Stimulated activated CD4-positive, alpha-beta T cell treated with anti-CD3 and anti-CD28 coated beads, Interleukin-1b, Interleukin-23, amount 100 ng/mL, for 24 hours (primary cell): ENCODE measurements at places on chromosomes 12 and 14.

DNA sequence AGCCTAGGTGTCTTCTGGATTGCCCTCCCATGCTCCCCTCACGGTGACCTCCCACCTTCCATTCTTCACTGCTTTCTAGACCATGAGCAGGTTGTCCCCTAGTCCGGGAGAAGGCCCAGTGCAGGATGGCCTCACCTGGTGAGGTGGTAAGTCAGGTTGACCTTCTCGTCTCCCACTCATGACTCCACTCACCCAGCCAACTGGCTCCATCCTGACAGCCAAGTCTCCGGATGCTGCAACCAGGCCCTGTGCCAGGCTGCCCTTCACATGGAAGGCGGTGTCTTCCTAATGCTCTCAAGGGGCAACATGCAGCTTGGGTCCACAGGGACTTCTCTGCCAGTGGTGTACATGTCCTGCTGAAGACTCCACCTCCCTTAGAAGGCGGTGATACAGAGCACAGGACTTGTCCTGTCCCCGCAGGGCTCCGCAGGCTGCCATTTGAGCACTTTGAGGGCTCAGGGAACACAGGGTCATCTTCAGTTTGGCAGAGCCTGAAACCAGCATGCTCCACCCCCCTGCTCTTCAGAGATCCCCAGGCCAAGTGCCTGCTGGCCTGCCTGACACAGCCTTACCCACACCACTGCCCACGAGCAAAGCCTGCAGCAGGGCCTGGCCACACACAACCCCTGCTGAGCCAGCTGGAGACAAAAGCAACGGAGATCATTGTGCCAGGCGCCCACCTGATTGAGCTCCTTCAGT is 25.4 kb downstream of the BATF start:
- DNase-seq: no peak

GRCh38 chr14:57735276-57735675 is 130.6 kb downstream of the SLC35F4 start:
- no peak for DNase-seq

DNA sequence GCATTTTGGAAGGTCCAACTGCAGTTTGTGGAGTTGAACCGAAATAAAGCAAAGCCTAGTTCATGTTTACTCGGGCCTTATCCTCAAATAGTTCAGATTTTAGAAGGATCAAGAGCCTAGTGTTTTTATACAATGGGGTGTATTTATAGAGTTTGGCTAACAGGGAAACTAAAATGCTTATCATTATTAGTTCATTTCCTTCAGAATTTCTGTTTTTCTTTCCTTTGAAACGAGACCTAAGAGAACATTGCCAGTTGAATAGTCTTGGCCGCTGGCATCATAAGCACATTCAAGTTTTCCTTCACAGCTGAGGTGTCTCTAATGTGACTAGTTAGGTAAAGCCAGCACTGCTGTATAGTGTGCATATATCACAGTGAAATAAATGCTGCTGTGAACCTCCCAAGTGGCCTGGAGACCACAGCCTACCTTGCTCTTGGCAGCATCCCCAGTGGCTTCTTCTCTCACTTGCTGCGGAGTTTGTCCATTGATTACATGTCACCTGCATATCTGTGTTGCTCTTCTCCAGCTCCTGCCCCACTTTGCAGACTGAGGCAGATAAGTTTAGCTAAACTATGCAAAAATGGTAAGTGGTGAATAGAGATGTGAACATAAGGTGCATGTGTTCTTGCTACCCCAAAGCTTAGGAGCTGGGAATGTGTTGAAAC is 88.8 kb downstream of the ANO6 start:
- no peak for DNase-seq

DNA sequence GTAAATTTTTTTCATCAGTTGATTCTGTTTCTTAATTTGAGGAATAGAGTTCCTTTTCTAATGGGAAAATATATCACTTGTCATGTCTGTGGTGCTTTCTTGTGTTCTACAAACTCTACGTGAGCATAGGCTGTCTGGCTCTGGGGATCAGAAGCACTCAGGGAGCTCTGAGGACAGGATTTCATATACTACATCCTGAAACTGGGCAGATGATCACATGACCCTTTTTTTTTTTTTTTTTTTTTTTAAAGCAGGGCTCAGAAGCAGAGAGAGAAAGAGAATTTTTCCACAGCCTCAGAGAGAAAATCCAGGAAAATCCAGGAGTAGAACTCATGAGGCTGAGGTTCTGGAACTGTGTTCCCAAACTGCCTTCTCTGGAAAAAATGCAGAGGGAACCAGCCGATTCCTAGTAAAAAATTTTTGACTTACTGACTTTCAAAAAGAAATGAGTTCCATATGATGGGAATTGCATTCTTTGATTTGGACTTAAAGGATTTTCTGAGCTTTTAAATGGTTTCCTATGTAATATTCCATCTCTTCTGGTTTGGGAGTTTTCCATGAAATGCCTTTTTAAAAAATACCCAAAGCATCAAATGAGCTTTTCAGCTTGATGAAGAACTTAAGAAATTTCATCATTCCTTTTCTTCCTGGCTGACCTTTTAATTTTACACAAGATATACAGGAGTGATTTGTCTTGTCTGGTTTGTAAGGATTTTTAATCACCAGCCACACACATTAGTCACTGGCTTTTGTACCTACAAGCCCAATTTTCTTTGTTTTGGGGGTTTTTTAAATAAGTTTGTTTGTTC is 183.1 kb upstream of the HIF1A start:
- DNase-seq: no peak

DNA sequence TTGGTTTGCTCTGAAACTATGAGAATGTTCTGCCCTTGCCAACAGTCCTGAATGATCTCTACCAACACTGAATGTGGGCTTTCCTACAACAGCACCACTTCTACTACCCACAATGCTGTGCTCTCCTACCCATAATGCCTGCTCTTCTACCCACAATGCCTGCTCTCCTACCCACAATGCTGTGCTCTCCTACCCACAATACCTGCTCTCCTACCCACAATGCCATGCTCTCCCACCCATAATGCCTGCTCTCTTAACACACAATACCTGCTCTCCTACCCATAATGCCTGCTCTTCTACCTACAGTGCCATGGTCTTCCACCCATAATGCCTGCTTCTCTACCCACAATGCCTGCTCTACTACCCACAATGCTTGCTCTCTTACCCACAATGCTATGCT is 92.3 kb downstream of the KCNK13 start:
- no peak for DNase-seq

GRCh38 chr12:7853557-7853956 is 19.2 kb downstream of the SLC2A14 start:
- no peak for DNase-seq

GRCh38 chr12:91139286-91139685 is 28.0 kb upstream of the LUM start:
- no peak for DNase-seq

DNA sequence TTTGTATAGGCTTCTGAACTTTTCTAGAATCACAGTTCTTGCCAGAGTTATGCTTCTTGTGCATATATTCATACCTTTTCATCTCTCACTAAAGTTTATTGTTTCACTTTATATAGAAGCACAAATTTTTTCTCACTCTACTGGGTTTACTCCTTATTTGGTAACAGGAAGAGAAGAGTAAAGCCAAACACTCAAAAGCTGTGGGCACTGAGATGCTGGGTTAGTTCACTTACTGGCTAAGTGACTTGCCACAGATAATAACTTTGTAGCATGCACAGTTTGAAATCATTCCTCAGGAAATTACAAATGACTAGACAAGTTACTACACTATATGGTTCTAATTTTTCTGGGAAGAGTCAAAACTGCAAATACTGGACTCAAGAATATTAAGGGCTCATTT is 7.8 kb downstream of the HIGD1C start:
- no peak for DNase-seq

- no peak for DNase-seq
Observed at GRCh38 chr14:34843011-34843554, 32.1 kb downstream of the BAZ1A start.

GRCh38 chr14:85531587-85532373 is 1.8 kb downstream of the FLRT2 start:
- DNase-seq: no peak

DNA sequence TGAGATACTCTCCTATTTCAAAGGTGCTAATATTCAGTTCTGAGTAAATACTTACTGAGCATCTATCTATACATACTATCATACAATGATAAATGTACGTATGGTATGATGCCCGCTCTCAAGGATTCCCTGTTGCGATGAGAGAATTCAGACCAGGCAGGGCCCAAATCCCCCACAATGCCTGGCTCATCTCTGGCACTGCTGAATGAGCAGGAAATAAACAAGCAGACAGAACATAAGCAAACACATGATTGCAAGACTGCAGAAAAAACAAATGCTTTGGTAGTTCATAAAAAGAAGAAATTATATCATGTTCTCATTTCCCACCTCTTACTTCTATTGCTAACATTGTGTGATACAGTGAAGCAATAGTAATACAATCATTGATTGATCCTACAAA is 77.2 kb upstream of the DUSP6 start:
- DNase-seq: no peak

GRCh38 chr12:12684375-12685106 is 11.4 kb downstream of the GPR19 start:
- no peak for DNase-seq

GRCh38 chr12:69661386-69661785 is 37.7 kb downstream of the BEST3 start:
- DNase-seq: no peak

GRCh38 chr14:101501858-101502615 is 59.3 kb upstream of the DIO3 start:
- no peak for DNase-seq

DNA sequence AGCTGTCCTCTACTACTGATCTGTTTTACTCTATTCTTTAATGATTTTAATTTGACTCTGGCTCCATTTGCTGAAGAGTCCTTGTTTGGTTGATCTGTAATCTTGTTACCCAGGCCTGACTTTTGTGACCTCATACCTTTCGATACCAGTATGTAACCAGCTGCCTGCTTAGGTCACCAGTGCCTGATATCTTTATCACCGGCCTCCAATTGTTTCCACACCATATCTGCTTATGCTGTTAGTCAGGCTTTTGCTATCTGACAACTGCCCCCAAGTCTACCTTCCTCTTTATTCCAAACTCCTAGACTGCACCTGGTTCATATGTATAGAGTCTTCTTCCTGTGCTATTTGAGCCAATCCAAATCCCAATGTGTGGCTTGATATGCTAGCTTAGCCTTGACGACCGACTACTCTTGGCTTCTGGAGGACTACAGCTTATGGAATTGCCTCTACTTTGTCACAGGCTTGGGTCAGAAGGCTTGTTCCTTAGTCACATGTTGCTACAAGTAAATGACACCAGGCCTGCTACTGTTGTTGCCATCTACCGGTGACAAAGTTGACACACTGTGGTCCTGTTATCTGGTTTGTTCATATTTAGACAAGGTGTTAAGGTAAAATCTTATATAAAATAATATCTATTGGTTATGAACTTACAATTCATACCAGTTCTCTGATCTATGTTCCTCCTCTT is 193.9 kb downstream of the TRHDE start:
- no peak for DNase-seq

DNA sequence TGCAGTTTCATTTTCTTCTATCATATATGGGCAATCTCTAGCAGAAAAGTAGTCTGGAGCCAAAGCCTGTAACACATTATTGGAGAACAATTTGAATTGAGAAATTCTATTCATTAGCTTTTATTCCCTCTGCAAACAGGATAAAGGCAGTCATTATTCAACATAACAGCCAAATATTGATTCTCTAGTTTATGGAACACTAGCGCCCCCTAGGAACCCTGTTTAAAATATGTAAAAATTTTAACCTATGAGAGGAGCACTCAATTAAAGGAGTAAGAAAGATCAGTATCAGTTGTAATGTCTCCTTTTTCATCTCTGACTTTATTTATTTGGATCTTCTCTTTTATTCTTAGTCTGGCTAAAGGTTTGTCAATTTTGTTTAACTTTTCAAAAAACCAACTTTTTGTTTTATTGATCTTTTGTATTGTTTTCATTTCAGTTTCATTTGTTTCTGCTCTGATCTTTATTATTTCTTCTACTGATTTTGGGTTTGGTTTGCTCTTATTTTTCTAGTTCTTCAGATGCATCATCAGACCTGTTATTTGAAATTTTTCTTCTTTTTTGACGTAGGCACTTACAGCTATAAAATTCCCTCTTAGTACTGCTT is 4.8 kb upstream of the LMNTD1 start:
- DNase-seq: no peak

DNA sequence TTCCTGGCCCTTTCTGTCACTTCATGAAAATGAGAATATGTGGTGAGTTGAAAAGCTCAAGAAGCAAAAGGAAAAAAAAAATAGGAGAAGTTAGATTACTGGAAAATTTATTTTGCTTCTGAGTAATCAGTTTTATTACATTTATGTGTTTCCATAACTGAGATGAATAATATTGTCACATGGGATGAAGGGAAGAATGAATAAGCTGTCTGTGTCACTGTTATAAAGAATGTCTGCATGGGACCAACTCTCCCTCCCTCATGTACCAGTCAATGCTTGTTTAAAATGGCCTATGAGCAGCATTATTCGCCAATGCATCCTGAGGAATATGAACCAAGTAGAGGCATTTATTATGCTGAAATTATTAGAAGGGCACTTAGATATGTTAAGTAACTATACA is 246.3 kb downstream of the PRKD1 start:
- no peak for DNase-seq

GRCh38 chr14:95361373-95362137 is 41.8 kb upstream of the CLMN start:
- DNase-seq: peak; percentile 28

GRCh38 chr14:36662543-36663403 is 1.1 kb downstream of the PAX9 start:
- DNase-seq: no peak

- no peak for DNase-seq
Observed at GRCh38 chr12:54504550-54504949, 7.0 kb downstream of the NCKAP1L start.

- DNase-seq: no peak
Observed at GRCh38 chr12:65266408-65266807, 12.1 kb upstream of the MSRB3 start.

DNA sequence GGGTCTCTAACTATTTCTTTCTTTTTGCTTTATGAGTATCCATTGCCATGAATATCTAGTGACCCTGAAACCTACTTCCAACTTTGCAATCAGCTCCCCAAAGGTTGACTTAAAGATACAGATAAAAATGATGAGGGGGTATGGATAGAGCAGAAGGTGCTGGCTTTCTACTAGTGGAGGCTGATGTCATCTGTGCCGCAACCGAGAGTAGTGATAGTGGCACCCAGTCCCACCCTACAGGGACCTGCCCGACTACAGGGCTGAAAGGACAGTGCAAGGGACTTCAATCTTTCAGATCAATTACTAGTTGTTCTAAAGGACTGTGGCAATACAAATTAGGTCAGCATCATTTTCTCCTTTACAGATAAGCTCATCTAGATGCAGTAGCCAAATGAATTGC is 806.0 kb downstream of the VRK1 start:
- DNase-seq: no peak

- no peak for DNase-seq
Observed at GRCh38 chr12:39867631-39868327, 238.1 kb downstream of the SLC2A13 start.

- no peak for DNase-seq
Observed at GRCh38 chr14:63045612-63046320, 508 bp upstream of the KCNH5 start.
